ENCODE measurements at places on chromosomes 6 and 20. TPM values are rescaled to one million over a fixed set of nuclear protein-coding genes. Genes with fewer than 3 reads are reported as not detected.

Gene IL20RA
- 11.6 TPM for total RNA-seq

Gene DPPA5
- total RNA-seq = not detected

Gene RNF182
- 0.25 TPM for total RNA-seq

Gene BTNL2
- total RNA-seq = not detected
